AG04449 (cell line): ENCODE measurements at places on chromosomes 2 and 18.

DNA sequence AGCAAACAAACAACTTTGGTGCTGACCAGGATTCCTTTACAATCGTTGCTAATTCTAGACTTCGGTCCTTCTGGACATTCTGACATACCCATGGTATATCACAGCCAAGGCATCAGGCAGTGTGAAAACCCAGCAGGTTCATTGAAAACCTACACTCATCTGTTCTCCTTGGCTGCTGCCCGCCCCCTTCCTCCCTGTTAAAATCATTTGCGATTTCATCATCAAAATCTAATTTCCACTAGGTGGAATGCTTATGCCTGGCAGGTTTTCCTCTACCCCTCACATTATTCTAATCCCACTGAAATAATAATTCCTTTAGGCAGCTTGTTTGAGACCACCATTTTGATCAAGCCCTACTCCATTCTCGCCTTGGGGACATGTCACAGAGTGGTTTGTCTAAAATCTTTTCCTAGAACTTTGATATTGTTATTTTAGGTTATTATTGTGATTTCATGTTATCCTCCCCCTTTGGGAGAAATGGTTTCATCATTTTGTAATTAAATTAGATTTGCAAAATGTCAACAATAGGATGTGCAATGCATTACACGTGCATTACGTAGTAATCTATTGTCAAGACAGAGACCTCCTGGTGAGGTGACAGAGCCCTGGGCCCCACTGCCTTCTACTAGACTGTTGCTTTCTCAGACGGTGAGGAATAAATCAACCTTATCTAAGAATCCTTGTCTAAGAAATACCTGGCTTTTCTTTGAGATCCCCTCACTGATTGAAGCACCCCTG is 31.0 kb upstream of the ASPRV1 start:
- no peak for DNase-seq

- no peak for DNase-seq
Measured at GRCh38 chr2:181916726-181917718, 25.5 kb downstream of the ITPRID2 start.

DNA sequence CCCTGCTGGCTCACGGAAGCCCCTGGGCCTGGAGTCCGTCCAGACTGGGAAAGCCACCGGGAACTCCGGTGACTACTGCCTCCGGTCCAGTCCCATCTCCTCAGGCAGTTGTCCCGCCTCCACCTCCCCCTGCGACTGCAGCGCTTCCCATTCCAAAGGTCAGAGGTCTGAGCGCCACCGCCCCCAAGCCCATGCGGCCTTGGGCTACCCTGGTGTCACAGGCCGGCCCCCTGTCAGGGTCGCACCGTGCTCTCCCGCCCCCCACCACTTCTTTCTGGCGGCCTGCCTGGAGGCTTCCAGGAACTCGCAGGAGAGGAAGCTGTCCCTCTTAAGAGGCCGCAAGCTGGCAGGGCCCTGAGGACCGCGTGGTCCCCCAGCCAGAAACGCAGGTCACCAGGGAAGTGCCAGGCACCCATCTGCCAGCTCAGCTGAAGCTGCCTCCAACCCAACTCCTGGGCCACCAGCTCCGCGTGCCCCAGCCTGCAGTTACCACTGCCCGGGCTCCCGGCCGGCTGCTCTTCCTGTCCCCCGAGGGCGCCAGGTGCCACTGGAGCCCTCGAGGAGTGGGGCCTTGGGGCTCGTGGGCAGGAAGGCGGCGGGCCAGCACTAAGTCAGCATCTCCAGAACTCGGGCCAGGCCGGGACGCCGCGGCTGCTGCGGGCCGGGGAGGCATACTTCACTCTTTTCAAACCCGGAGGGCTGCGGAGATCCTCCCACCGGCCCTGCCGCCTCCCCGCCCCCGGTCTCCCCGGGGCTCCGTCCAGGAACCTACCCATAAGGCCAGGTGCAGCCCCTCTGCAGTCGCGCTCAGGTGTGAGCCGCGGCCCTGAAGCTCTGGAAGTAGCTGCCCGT is 83.3 kb upstream of the POMC start:
- no peak for DNase-seq

GRCh38 chr2:227228061-227228667 is 63.7 kb downstream of the COL4A3 start:
- DNase-seq: no peak

DNA sequence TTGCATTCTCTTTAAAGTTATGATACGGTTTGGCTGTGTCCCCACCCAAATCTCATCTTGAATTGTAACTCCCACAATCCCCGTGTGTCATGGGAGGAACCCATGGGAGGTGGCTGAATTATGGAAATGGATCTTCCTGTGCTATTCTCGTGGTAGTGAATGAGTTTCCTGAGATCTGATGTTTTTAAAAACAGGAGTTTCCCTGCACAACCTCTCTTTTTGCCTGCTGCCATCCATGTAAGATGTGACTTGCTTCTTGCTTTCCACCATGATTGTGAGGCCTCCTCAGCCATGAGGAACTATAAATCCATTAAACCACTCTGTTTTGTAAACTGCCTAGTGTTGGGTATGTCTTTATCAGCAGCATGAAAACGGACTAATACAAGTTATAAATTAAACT is 37.5 kb upstream of the SESTD1 start:
- DNase-seq: no peak

DNA sequence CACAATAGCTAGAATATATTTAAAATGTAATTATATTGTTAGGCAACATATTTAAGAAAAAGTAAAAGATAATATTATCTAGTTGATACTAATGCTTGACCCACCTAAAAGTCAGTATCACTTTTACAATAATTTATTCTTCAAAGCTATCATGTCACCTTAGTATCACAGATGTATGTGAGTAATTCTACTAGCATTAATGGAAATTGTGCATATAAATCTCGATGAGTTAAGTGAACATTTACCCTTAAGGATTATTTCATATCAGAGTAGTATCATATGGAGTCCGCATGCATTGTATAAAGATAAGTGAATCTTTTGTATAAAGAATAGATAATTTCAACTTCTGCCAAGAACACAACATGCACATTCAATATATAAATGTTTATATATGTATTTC is 103.4 kb downstream of the AGPS start:
- no peak for DNase-seq

DNA sequence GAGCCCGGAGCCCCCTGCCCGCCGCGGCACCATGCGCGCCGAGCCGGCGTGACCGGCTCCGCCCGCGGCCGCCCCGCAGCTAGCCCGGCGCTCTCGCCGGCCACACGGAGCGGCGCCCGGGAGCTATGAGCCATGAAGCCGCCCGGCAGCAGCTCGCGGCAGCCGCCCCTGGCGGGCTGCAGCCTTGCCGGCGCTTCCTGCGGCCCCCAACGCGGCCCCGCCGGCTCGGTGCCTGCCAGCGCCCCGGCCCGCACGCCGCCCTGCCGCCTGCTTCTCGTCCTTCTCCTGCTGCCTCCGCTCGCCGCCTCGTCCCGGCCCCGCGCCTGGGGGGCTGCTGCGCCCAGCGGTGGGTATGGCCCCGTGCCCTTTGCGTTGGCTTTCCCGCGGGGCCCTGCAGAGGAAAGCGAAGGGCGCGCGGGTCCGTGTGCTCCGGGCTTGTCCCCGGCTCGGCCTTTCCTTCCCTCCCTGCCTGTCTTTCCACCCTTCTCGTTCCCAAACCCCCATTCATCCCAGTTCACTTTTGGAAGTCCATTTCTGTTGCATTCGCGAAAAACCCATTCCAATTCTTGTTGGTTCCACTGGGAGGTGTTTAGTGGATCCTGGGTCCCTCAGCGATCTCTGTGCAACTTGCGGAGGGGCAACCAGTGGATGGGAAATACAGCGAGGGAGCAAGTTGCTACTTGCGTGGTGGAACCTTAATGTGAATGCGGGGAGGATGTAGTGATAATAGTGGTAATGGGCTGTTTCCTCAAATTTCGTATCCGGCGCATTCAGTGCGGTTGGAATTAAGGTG is 599 bp downstream of the ADAM23 start:
- DNase-seq: no peak

DNA sequence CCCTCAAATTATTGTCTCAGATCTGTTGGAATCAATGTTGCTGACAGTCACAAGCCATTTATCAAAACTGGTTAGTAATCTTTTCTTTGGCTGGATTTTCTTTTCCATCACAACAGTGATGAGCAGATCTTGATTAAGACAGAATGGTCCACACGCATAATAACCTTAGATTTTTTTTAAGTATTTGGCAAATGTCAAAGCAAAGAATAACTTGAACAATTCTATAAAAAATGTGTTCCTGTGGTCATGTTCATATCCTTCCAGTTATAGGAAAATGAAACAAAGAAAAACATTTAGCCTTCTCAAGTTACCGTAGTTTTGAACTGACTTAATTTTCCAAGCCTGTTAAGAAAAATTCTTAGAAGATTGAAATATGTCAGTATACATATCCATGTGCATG is 659.9 kb upstream of the ID2 start:
- no peak for DNase-seq

GRCh38 chr2:207902821-207903220 is 122.5 kb downstream of the PLEKHM3 start:
- DNase-seq: no peak

- DNase-seq: no peak
Measured at GRCh38 chr2:73971722-73972121, 13.0 kb upstream of the TET3 start.

DNA sequence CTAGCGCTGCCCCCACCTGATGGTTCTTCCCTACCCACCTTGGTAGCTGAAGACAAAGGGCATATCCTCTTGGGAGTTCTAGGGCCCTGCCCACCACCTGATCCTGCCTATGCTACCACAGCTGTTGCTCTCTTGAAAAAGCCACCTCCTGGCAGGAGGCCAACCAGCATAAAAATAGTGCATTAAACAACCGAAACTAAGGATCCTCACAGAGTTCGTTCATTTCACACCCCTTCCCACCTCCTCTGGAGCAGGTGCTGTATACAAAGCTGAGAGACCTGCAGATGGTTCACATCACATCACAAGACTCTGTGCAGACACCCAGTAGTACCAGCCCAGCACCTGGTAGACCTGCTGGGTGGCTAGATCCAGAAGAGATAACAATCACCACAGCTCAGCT is 1348.0 kb upstream of the TMEFF2 start:
- DNase-seq: no peak

DNA sequence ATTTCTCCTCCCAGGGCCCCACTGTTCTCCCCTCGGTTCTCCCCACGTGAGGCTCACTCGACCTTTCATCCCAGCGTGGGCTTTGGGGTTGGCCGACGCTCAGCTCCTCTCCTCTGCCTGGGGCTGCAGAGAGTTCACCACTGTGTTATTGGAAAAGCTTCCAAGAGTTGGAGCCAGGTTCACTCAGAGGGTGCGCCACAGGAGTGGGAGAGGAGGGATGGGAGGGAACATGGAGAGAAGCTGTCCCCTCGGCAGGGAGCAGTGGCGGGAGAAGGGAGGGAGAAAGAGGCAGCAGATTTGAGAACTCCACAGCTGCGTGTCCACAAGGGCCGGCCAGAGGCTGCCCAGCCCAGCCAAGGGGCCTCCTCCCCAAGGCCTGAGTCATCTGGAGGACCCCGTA is 197.1 kb upstream of the SMAD2 start:
- no peak for DNase-seq

- DNase-seq: no peak
Measured at GRCh38 chr2:191155608-191156071, 4.8 kb upstream of the STAT4 start.

GRCh38 chr18:48893061-48893607 is 57.6 kb downstream of the SMAD7 start:
- DNase-seq: no peak

- no peak for DNase-seq
Measured at GRCh38 chr2:178225006-178225805, 30.9 kb downstream of the OSBPL6 start.

GRCh38 chr18:8944871-8945245 is 157.6 kb upstream of the NDUFV2 start:
- DNase-seq: no peak

DNA sequence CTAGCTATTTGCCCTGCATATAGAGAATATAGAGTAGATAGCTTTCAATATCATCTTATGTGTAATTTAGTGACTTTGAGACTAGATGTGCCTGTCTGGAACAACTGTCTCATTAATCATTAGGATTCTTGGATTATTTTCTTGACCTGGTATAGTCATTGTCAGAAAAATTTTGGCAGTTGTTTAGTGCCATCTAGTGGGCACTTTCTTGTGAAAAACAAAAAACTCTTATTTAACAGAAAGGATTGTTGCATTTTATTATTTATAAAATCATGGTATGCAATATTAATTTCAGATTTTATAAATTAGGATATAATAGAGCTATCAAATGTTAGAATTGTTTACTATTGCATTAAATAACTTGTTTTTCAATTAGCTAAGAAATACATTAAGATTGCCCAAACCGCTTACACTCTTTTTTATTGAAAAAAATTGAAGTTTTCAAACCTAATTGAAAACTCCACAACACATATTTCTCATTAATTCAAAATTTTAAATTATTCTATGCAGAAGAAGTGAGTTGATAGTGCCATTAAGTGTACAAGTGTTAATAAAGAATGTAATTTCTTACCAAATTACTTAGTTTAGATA is 80.3 kb downstream of the DYNAP start:
- DNase-seq: no peak

DNA sequence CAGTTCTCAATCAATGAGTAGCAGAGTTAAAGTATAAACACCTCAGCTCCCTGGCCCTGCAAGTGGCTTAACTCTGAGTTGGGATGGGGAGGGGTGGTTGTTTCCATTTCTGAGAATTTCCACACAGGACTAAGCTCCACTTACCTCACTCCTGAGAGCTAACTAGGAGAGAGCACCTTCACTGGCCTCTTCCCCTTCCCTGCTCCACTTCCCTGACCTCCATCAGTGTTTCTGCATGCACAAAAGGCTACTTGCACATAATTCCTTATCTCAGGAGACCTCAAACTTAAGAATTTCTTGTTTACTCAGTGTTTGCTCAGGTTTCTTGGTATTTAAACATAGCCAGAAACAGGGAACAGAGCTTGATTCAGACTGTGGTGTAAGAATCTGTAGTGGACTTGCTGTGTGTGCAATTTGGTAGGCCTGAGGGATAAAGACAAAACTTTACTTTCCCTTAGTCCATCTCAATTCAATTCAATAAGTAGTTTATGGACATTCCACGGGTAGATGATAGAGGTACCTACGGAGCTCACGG is 97.2 kb downstream of the PID1 start:
- DNase-seq: no peak

GRCh38 chr2:164498836-164499235 is 122.4 kb downstream of the GRB14 start:
- no peak for DNase-seq

DNA sequence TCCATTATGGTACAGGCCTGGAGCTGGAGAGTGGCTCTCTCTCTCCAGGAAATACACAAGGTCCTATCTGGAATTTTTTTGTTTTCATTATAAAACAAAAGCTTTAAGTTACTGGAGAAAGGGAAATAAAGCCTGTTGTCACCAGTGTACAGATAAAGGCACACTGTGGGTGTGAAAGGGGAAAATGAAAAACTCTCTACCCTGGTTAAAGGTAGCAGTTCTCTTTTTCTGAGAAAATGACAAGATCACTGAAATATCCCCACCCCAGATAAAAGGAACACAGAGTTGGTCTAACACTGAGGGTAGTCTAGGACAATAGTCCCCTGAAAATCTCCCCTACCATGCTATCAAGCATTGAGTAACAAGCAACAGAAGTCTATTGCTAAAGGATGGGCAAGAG is 438.7 kb downstream of the MBD2 start:
- no peak for DNase-seq

- no peak for DNase-seq
Measured at GRCh38 chr18:47436871-47437270, 185.4 kb upstream of the SKOR2 start.

GRCh38 chr2:110741491-110741980 is 9.2 kb downstream of the ACOXL start:
- DNase-seq: no peak
